RCC 7860 (cell line): ENCODE measurements at places on chromosomes 5 and 9.

DNA sequence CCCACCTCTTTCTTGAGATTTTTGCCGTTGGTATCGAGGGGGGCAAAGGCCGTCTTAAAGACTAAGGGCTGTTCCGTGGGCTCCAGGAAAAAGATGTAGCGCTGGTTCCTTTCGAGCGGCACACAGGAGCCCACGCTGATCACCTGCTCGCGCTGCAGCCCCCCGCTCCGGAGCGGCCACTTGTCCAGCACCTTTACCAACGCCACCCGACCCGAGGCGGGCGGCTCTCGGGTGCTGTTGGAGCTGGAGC lies 781 bp downstream of the NRG2 start:
- no peak for DNase-seq

- DNase-seq, result no peak
Observed at GRCh38 chr9:7710686-7711085, 88.9 kb downstream of the DMAC1 start.

- DNase-seq, result no peak
Observed at GRCh38 chr5:1551426-1552301, 27.9 kb upstream of the LPCAT1 start.

- DNase-seq, result peak; percentile 57
Observed at GRCh38 chr5:34533582-34534522, 122.3 kb upstream of the RAI14 start.

- DNase-seq, result no peak
Observed at GRCh38 chr9:38705917-38706316, 14.0 kb downstream of the FAM240B start.

DNA sequence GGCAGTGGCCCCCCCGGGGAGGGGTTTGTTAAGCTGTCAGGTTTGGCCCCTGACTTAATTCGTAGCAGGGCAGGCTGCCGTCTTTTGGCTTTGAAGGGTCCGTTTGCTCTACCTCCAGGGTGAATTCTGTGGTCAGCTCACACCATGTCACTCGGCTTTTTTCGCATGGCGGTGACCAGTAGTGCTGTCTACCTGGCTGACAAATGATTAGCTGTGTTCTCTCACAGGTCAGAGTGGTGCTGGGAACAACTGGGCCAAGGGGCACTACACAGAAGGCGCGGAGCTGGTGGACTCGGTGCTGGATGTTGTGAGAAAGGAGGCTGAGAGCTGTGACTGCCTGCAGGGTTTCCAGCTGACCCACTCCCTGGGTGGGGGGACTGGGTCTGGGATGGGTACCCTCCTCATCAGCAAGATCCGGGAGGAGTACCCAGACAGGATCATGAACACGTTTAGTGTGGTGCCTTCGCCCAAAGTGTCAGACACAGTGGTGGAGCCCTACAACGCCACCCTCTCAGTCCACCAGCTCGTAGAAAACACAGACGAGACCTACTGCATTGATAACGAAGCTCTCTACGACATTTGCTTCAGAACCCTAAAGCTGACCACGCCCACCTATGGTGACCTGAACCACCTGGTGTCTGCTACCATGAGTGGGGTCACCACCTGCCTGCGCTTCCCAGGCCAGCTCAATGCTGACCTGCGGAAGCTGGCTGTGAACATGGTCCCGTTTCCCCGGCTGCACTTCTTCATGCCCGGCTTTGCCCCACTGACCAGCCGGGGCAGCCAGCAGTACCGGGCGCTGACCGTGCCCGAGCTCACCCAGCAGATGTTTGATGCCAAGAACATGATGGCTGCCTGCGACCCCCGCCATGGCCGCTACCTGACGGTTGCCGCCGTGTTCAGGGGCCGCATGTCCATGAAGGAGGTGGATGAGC lies 1.4 kb downstream of the TUBB4B start:
- DNase-seq, result no peak

- DNase-seq, result no peak
Observed at GRCh38 chr5:44389090-44389822, at the start of gene FGF10. TSS of gene FGF10 (minus strand) at chr5:44389420. CDS start at chr5:44388682, 738 bp downstream.

GRCh38 chr5:35938568-35939227 lies at the start of gene CAPSL:
TSS of gene CAPSL (minus strand) at chr5:35938622. CDS start at chr5:35921120, 17,502 bp downstream.
- peak; percentile 24 for DNase-seq

DNA sequence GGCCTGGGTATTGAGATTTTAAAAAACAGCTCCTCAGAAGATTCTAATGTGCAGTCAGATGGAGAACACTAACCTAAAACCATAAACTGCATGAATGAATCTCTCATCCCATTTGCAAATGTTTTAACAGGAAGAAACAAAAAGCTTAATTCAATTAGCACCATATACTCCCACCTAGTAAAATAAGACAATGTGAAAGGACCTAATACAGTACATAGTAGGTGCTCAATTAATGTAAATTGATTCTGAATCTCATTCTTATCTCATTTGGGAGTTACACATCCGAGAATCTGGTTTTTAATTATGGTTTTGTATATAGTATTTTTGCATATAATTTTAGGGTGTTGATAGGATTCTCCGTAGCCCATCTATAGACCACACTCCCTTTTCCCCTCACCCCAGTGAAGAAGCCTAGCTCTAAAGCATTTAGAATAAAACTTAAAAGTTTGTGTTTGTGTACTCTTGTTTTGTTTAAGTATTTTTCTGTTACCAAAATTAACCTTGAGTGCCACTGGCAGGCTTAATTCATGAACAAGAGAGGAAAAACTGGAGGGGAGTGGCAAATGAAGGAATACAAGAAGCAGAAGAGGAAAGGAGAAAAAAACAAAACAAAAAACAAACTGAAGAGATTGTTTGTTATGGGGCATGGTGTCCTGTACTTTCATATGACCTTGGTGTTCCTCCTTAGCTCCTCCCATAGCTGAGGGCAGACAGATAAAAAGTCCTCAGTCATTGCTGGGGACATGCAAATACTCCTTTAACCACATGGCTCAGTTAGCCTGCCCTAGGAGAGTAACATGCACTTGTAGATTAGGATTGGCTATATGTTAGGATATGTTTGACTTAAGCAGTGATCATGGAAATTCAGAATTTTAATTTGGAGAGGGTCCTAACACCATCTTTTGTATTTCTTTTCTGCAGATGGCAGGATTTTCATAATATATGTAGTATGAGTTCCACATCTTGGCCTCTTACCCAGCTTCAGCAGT lies 1.2 kb downstream of the RNF14 start:
- peak; percentile 31 for DNase-seq

DNA sequence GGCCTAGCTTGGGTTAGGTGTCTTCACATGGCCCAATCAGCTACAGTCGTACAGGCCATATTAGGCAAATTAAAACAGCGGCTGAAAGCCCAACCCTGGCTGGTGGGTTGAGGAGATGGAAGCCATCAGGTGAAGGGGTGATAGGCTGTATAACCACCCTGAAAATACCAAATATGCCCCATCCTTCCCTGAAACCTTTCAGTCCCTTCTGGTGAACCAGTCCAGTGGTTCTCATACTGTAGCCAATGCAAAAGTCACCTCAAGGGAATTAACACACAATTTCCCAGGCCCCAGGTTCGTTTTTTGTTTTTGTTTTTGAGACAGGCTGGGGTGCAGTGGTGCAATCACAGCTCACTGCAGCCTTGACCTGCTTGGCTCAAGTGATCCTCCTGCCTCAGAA lies 19.8 kb upstream of the KCNV2 start:
- no peak for DNase-seq

DNA sequence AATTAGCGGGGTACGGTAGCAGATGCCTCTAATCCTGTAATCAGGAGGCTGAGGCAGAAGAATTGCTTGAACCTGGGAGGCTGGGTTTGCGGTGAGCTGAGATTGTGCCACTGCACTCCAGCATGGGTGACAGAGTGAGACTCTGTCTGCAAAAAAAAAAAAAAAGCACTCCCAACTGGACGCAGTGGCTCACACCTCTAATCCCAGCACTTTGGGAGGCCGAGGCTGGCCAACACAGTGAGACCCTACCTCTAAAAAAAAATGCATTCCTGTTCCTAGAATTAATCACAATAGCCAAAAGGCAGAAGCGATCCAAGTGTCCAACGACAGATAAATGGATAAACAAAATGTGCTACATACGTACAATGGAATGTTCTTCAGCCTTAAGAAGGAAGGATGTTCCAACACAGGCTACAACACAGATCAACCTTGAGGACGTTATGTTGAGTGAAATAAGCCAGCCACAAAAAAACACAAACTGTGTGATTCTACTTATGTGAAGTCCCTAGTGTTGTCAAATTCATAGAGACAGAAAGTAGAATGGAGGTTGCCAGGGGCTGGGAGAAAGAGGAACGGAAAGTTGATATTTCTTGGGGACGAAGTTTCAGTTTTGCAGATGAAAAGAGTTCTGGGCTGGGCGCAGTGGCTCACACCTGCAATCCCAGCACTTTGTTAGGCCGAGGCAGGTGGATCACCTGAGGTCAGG lies 13.8 kb downstream of the FAM78A start:
- DNase-seq, result no peak

- DNase-seq, result no peak
Observed at GRCh38 chr5:96783326-96783725, 24.4 kb downstream of the ERAP1 start.

- DNase-seq, result no peak
Observed at GRCh38 chr5:61289241-61289640, 42.8 kb upstream of the ZSWIM6 start.

DNA sequence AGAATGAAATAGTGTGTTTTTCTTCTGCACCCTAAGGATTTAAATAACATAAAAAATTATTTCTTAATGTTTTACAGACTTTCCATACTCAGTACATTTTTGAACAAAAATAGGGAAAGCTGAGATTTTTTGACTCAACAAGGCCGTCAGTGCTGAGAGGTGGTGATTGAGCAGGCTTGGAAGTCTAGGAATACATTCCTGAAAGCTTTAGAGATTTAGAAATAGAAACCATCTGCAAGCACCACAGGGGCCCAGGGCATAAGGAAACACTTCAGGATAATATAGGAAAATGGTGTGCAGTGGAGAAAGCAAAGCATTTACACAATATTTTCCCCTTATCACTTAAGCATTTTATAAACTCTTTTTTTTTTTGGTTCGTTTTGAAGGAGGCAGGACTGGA lies 5.2 kb downstream of the BASP1 start:
- DNase-seq, result no peak

DNA sequence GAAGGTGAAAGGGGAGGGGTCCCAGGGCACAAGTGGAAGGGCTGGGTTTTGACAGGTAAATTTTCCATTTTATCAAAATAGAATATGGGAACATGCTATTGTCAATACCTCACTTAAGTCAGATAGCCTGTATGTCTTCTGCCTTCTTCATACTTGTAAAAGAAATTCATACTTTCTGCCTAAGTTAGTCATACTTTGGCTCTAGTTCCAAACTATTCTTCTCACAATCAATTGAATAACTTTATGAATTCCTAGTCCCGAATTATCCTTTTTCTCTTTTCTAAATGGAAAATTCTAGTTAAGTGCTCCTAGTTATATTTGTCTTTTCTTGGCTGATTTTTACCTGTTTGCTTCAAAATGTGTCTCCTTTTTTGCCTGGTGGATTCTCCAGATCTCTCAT lies 271.4 kb downstream of the CSNK1G3 start:
- DNase-seq, result no peak

GRCh38 chr5:29240379-29240778 lies 1953.1 kb upstream of the CDH6 start:
- no peak for DNase-seq

- no peak for DNase-seq
Observed at GRCh38 chr5:126492939-126493338, 69.7 kb downstream of the GRAMD2B start.

GRCh38 chr5:135913713-135914626 lies 18.3 kb upstream of the IL9 start:
- DNase-seq, result no peak

DNA sequence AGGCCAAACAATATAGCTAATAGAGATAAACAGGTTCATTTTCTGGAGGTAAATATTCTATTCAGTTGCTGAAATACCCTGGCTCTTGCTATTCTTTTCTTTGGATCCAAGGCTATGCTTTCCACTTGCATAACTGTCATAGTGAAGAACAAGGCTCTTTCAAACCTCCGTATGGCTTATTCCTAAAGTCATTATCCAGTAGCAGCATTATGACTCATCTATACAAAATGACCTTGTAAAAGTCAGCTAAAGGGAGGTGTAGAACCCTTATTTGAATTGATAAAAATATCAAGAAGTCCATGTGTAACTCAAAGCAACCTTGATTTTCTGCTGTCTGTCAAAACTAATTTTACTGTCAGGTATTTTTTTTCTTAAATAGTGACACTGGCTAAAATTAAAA lies 447.8 kb downstream of the PLK2 start:
- no peak for DNase-seq

DNA sequence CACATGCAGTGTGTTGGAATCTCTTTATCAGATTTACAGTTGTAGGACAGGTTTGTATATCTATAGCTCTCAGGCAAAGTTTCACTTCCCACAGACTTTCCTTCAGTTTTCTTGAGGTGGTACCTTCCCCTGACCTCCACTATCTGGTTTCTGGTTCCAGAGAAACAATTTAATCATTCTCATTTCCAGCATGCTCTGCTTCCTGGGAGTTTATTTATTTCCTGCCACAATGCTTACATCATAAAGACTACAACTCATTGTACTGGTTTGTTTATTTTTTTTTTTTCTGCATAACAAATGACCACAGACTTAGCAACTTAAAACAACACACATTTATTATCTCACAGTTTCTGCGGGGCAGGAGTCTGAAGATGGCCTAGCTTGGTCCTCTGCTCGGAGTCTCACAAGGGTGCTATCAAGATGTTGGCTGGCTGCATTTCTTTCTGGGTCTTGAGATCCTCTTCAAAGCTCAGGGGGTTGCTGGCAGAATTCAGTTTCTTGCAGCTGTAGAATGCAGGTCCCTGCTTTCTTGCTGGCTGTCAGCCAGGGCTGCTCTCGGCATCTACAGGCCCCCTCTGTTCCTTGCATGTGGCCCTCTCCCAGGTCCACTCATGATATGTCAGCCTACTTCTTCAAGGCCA lies 247.7 kb downstream of the ENC1 start:
- DNase-seq, result no peak

GRCh38 chr5:108578791-108579190 lies 168.9 kb upstream of the FER start:
- no peak for DNase-seq

- DNase-seq, result no peak
Observed at GRCh38 chr5:94420885-94421284, 197.5 kb downstream of the KIAA0825 start.

- DNase-seq, result no peak
Observed at GRCh38 chr5:67808340-67808739, 407.2 kb upstream of the PIK3R1 start.

GRCh38 chr5:157942595-157942994 lies 83.7 kb upstream of the CLINT1 start:
- DNase-seq, result no peak

DNA sequence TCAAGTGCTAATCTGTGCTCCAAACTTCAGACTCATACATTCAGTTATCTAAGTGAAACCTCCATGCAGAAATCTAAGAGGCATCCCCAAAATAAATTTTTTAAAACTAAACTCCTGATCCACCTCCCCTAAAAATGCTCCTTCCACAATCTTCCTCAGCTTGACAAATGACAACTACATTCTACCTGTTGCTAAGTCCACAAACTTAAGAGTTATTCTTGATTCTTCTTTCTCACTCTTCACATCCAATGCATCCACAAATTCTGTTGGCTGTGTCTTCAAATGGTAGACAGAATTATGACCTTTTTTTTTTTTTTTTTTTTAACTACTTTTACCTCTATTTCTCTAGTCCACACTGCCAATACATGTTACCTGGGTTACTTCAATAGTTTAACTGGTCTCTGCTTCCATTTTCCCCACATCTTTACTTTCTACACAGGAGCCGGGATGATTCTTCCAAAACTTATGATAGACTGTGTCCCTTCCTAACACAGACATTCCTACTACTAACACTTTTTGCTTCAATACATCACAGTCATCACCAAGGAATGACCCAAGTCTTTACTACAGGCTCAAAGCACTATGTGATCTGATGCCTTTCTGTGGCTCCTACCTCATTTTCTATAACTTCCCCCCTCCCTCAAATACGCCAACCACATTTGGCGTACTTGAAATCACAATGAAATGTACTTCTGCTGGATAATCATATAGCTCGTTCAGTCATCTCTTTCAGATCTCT lies 143.6 kb downstream of the PDE4D start:
- DNase-seq, result no peak
